T follicular helper cell (primary cell): ENCODE measurements at places on chromosomes 5 and 9.

DNA sequence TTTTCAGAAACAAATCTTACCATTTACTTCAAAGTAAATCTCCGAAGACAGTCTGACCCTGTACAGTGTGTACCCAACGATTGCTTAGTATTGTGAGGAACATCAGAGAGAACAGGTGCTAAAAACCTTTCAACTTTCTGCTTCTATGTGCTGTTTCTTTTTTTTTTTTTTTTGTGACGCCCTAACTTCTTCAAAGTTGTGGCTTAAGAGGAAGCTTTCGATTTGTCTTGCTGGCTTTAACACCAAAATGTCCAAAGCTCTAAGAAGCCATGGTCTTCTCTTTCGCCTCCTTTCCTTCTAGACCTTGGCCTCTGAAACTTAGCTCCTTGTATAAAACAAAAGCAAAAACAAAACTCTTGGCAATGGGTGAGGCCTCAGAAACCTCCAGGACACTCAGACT, 1.2 kb downstream of the TNFSF8 start:
- DNase-seq: no peak

DNA sequence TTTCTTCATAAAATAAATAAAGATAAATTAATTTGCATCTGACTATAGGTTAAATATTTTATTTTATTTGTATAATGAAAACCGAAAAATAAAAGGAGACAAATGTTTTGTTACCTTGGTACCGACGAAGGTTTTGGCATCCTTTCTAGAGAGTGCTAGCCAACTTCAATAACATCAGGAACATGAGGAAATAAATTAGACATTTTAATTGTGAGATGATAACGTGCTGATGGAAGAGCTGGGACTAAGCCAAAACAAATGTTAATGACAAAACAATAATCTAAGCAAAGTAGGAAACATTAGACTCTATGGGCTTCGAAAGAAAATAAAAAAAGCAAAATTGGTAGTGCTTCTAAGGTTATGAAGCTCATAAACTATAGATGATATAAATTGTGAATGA, 201.0 kb downstream of the IRX2 start:
- no peak for DNase-seq

GRCh38 chr5:107871023-107871422, 200.3 kb upstream of the EFNA5 start:
- DNase-seq: no peak

DNA sequence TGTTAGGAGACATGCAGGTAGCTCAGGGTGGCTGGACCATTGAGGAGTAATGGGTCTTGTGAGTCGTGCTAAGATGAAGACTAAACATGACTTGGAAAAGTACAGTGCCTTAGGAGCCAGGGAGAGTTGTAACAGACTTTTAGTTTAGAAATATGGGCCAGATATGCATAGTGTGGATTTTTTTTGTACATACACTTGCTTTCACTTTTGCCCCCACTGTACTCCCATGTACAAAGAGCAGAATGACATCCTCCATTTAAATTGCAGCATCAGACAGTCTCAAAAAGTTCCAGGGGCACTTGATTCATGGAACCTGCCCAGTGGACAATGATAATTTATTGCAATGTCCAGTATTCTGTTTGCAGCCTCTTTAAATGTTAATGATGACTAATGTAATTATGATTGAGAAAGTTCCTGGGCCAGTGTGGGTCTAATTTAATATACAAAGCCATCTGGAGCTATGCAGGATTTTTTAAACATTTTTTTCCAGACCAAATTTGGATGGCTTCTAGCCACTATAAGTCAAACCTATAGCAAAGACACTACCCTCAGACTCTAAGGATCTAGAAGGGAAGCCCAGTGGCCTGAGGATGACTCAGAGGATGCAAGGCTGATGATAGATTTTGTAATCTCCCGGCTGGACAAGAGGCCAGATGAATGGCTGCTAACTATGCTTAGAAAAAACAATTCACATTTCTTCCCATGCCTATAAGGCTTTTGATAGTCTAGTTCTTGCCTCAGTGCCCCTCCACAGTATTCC, 80.1 kb downstream of the TRPC7 start:
- no peak for DNase-seq

- DNase-seq: peak; percentile 8
Measured at GRCh38 chr5:88269222-88269771, 652 bp upstream of the TMEM161B start.

DNA sequence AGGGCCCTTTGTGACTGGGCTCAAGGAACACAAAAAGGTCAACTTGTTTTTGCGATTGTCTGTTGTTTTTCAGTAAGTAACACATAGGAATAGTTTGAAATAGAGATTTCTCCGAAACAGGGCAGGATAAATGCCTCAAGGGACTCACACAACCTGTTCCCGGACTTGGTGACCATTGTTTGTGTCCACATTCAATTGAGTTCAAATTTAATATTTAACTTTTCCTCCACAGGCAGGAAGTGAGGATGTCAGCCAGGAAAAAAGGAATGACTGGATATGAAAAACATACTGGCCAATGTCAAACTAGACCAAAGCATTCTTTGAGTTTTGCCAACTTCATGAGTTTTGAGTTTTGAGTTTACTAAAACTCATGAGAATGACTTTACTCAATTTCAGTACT, 72.7 kb downstream of the SPATA31C2 start:
- no peak for DNase-seq

DNA sequence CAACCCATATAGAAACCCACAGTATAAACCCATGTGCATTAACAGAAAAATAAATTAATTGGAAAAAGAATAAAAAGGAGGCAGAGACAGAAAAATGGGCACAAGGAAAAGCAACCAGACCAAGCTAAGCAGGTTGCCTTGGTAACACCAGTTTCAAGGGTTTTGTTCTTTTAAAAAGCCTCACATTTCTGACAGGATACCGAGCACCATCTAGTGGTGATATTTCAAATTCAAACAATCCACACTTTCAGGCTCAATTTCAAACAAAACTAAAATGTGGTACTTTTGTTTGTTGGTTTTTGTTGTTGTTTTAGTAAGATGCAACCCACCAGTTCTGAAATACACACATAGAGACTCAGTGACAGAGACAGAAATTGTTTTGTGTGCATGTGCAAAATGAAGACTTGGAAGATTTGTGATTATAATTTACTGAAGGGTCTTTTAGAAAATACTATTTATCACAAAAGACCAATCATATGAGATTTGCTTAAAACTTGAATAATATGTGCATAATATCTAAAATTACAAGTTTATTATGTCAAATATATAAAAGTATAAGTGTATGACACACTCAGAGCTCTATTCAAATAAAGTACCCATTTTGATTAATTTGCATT, 318.2 kb downstream of the SLCO4C1 start:
- DNase-seq: no peak
